ENCODE measurements at places on chromosomes 3 and 15.

GRCh38 chr3:52865994-52866393, 31.2 kb upstream of the MUSTN1 start:
- no peak for DNase-seq

DNA sequence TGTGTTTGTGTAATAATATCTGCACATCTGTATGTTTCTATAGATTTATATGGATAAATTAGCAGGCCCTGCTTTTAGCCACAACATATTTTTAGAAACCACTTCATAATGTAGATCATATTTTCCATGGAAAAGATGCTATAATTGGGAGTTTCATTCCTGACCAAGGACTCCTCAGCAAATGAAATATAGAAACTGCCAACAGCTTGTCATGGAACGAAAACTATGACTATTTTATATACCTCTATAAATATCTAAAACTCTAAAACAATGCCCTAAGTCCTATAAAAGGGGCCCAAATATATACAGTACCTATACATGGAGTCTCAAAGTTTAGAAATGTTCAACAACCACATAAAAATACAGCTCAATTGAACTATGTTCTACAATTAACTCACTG, 27.9 kb downstream of the EID1 start:
- no peak for DNase-seq

GRCh38 chr15:83324799-83325198, 40.3 kb upstream of the BNC1 start:
- no peak for DNase-seq

DNA sequence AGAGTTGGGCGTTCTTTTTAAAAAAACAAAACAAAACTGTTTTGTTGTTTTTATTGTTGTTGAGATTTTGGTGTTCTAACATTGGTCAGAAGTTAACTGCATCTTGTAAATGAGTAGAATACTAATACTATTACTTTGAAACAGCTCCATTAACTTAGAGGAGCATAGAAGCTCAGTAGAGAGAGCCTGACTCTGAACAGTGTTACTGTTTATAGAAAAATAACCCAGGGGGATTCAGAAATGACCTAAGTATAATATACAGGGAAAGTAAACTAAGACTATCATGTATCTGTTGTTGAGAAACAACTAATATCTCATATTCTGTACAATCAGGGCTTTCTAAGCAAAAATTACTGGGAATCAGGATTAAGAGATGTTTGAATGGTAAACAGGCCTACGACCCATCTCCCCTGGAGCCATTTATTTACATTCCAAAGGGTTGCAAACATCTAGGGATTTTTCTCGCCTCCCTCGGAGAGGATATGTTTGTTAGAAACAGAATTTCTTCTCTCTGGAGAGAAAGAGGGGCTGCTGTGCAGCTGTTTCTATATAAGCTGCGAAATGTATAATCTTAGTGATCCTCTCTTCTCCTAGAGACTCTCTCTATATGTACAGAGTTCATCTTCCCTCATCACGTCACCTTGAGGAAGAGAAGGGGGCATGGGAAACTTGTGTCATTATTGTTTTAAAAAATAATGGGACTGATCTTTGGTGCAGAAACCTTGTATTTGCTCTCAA, 827.5 kb upstream of the DPPA4 start:
- DNase-seq, result no peak

DNA sequence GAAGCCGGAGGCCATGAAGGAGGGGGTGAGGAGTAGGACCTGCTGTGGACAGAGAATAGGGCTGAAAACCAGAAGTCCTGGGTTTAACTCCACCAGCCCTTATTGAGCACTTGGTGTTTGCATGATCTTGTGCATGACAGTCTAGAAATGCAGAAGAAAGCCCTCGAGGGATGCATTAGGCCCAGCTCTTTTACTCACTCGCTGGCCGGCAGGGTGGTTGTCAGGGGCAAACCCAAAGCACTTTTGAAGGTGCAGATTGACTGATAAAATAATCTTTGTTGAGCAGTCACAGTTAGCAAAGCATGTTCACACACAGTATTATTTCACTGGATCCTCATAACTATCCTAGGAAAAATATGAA, 55.3 kb downstream of the CORO2B start:
- DNase-seq, result no peak

GRCh38 chr3:105093371-105094252, 273.1 kb upstream of the ALCAM start:
- DNase-seq, result no peak
